ENCODE measurements at places on chromosomes 16 and 17.
A peak's percentile ranks its signal among the peaks of the same experiment; 100 is the strongest.

DNA sequence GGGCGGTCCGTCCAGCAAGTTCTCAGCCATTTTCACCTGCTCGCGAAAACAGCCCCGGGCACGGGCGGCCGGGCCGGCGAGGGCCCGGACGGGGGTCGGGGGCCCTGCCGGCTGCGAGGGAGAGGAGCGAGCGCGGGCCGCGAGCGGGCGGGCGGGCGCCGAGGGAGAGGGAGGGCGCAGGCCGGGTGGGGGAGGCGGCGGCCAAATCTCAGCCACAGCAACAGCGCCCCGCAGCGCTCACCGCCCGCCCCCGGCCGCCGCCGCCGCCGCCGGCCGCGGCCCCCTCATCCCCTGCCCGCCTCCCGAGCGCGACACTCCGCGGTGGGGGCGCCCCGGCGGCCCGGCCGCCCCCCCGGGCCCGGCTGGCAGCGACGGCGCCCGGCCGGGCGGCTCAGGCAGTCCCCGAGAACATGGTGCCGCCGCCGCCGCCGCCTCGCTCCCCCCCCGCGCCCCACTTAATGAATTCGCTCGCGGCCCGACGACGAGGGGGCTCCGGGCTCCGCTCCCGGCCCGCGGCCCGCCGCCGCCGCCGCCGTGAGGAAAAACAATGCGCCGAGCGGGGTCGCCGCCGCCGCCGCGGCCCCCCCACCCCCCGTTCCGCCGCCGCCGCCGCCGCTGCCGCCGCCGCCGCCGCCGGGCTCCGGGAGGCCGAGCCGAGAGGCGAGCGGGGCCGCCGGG, 487 bp downstream of the CREBBP start:
- DNase-seq, result peak; percentile 24

DNA sequence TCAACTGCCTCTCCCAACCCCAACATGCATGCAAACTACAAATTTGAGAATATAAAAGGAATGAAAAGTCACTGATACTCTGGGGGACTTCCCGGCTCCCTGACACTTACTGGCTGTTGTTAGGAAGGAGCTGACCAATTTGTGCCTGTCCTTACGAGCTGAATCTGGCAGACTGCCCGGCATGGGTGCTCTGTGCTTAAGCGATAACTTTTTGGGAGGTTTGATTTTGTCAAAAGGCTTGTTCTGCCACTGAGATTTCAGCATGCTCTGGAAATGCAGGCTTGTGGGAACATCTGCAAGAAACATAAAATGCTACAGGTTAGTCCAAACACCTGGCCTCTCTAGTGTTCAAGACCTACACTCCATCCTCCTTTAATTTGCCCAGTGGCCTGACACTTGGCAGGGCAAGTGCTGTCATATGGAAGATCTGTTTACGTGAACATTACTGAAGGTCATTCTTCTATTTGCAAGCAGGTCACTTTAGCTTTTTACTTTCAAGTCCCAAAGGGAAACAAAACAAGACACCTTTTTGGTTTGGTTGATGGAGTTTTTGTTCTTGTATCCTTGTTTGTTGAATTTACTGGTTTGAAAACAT, 40.6 kb downstream of the STH start:
- no peak for DNase-seq

DNA sequence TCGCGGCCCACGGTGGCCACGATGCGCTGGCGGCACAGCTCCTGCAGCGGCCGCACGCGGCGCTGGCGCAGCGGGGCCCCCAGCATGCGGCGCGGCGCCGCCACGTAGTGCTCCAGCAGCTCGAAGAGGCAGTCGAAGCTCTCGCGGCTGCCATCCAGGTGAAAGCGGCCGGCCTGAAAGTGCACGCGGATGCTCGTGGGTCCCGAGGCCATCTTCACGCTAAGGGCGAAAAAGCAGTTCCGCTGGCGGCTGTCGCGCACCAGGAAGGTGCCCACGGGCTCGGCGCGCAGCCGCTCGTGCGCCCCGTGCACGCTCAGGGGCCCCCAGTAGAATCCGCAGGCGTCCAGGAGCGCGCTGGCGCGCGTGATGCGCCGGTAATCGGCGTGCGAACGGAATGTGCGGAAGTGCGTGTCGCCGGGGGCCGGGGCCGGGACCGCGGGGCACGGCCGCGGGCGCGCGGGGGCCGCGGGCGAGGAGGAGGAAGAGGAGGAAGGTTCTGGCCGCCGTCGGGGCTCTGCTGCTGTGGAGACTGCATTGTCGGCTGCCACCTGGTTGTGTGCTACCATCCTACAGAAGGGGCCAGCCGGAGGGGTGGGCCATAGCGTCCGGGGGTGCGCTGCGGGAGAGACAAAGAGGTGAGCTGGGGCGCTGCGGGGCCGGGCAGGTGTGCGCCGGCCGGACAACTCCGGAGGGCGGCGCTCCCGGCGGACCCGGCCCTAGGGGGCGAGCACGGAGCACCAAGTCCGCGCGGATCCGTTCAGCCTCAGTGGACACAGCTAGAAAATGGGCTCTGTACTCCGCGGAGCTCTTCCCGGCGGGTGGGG, 879 bp downstream of the SOCS1 start:
- DNase-seq, result no peak

DNA sequence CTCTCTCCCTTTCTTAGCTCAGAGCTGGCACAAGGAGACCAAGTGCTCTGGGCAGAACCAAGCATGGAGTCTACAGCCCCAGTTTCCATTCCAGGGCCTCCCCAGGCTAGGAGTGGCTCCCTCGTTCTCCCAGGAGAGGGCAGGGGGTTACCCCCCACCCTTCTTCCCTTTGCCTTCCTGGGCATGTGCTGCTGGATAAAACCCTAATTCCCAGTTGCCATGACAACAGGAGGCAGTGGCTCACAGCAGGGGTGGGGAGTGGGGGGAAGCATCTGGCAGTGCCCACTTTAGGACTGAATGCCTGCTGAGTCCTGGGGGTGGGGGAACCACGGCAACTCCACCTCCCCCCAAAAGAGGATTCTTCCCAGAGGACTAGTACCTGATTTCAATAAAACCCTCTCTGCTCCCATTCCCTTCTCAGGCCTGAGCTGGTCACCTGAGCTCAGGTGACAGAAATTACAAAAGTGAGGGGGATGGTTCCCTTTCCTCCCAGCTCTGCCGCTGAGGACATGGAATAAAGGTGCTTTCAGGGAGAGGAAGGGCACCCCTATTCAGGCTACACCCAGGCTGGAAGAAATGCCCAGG, 1.8 kb downstream of the MPP2 start:
- no peak for DNase-seq

GRCh38 chr17:82371333-82372248, at the start of gene UTS2R:
TSS of gene UTS2R (plus strand) at chr17:82371765. CDS start at chr17:82374325, 2,560 bp downstream.
- no peak for DNase-seq

GRCh38 chr17:39177256-39177655, 11.3 kb upstream of the ARL5C start:
- DNase-seq, result no peak

- DNase-seq, result no peak
Measured at GRCh38 chr17:50916026-50916707, 50.0 kb upstream of the TOB1 start.

- no peak for DNase-seq
Measured at GRCh38 chr16:12587646-12588277, 215.9 kb downstream of the CPPED1 start.

- no peak for DNase-seq
Measured at GRCh38 chr16:85164838-85165516, 52.7 kb upstream of the CIBAR2 start.

GRCh38 chr17:42153919-42154742, 658 bp downstream of the RAB5C start:
- no peak for DNase-seq

DNA sequence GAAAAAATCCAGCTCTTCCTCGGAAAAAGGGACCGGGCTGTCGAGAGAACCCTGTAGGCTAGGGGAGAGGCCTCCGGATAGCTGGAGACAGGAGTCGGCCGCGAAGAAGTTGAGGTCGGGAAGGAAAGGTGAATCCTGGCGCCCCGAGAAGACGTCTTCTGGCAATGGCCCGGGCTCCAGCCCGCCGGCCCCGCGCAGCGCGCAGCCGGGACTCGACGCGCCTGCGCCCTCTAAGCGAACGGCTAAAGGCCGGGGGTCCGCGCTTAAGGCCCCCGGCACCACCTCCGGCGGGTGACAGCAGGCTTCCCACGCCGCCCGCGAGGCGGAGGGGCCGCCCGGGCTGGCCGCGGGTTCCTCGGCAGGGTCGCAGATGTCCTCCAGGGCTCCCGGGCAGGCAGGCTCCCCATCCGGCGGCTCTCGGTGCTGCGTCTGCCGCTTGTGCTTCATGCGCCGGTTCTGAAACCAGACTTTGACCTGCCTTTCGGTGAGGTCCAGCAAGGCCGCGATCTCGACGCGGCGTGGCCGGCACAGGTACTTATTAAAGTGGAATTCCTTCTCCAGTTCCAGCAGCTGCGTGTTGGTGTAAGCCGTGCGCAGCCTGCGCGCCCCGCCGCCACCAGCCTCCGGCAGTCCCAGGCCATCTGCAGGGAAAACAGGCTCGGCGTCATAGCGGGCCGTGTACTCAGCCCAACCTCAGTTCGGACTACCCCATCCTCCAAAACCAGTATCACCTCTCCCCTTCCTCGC, 1.6 kb downstream of the HOXB2 start:
- DNase-seq, result peak; percentile 41

- DNase-seq, result no peak
Measured at GRCh38 chr16:70705056-70705455, 19.2 kb upstream of the MTSS2 start.

GRCh38 chr17:80945736-80946135, 45.9 kb upstream of the CHMP6 start:
- DNase-seq, result no peak

- no peak for DNase-seq
Measured at GRCh38 chr17:66371561-66371960, 69.1 kb downstream of the PRKCA start.

DNA sequence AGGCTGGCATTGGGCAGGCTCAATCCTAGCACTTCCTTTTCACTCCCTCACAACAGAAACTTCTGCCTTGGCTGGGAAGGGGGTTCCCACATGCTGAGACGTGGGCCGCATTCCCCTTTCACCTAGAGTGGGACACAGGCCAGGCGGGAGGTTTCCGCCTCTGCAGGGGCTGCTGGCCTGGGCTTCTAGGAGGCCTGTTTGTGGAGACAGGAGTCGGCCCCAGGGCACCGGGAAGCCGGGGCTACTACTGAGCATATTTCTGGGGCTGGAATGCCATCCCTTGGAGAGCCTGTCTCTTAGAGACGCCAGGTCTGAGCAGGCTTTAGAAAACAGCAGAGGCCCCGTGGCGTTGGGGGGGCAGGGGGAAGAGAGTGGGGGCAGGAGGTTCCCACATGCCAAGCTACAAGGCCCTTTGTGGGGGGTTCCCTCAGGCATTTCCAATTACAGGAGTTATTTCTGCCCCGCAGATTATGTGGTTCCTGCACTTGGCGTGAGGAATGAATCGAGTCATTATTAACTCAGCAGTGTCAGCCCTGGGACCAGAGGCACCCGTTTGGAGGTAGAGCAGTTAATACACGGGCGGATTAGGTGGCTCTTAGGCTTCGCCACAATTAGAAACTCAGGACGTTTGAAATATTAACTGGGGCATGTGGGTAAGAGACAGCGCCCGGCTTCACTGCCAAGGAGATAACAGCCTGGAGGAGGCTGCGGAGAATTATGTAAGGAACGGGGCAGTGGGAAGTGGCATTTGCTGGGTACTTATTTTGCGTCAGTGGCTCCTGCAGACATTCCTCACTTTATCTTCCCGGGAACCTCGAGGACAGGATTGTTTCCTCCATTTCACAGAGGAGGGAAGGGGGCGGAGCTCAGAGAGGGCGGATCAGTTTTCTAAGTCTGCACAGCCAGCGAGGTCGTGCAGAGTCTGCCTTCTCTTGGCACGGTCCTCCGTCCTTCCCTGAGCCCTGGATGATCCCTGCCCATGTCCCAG, 162.5 kb downstream of the MAF start:
- DNase-seq, result no peak

DNA sequence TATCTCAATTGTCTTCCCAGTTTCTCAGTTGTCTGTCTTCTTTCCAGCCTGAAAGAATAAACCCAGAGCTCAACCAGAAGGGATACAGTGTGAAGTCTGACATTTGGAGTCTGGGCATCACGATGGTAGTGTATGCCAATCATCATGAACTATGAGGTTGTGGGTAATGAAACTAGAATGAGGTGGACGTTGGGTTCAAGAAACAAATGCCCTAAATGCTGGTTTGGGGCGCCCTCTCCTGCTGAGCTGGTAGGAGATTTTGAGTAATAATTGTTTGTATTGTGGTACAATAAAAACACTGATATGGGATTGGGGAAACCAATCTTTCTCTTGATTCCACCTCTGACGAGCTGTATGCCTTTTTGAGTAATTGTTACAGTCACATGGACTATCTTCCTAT, 110.4 kb downstream of the MAP2K6 start:
- DNase-seq, result no peak

- no peak for DNase-seq
Measured at GRCh38 chr17:47317119-47317518, 6.6 kb upstream of the EFCAB13 start.

- peak; percentile 39 for DNase-seq
Measured at GRCh38 chr16:81616321-81617020, 162.6 kb upstream of the PLCG2 start.

DNA sequence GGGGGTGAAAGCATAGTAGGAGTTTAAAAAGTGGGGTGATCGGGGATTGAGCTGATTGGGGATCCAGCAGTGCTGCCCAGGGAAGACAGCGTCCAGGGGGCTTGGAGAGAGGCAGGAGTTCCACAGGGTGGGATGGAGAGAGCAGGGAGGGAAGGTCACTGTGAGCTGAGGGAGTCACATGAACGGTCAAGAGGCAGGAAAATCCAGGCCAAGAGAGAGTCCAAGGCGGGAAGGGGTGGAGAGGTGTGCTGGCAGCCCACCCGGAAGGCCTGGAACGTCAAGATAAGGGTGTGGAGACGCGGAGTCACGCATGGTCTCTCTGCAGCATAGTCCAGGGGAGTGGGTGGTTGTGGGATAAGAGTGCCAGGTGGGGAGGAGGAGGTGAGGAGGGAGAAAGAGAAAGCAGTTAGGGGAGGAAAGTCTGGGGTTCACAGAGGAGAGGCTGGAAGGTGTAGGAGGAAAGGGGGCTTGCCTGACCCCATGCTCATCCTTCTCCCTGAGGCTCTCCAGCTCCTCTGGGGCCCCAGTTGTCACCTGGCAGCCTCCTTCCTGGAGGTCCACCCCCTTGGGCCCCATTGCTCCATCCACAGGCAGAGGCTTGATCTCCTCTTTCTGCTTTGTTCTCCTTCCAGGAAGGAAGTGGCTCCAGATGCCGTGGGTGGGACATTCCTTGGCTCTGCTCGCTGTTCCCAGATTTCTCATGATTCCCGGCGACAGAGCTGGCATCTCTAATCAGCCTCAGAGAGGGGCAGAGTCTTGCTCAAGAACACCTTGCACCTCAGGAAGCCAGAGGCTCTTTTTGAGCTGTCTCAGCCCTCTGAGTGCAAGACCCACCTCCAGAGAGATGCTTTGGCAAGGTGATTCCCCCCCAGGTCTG, 28.7 kb downstream of the CCR7 start:
- no peak for DNase-seq

DNA sequence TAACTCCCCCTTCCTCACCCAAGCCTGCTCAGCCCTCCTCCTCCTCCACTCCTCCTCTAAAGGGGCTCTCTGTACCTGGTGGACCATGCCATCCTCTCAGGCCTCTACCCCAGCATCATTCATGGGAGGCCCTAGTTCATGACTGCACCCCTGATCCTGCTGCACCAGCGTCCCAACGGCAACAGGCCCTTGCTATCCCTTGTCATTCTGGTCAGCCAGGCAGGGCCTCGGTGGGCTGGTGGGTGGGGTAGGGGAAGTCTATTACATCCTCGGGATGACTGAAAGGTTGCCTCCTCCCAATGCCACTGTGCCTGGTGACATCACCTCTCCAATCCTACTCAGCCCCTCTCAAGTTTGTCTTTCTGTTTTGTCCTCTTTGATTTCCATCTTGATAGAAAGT, 19.7 kb downstream of the ALOX12B start:
- no peak for DNase-seq

GRCh38 chr16:69669577-69669976, 56.8 kb downstream of the NQO1 start:
- no peak for DNase-seq
